ENCODE measurements at places on chromosomes 1 and 21.

DNA sequence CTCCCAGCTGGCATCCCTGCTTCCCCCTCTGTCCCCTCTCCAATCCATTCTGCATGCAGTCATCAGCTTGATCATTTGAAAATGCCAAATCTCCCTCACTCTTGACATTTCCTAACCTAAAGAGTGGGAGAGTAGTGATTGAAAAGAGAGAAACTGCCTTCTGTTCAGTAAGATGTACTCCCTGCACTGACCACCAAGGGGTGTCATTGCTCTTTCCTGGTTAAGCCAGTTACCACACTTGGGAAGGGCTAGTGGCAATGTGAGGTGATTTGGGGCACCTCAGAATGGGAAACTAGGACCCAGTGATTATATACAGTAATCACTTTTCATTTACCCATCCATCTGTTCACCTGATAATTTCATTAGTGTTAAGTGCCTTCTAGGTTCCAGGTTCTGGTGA, 6.9 kb upstream of the TMEM269 start:
- DNase-seq, result peak; percentile 25

DNA sequence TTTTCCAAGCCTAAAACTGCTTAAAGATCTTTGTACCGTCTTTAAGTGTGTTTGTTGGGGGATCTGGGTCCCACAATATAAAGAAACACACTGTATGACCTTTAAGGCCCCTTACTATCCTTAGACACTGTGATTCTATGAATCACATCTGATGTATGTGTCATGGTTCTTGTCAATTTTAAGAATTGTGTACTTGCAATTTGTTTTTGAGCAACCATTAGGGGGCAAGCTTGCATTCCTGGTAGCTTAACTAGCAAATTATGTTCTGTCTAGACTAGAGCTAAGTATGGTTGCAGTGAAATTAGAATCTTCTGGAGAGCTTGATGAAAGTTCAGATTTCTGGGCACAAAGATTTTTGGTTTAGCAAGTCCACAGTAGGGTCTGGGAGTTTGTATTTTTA, 219.5 kb downstream of the TPR start:
- peak; percentile 22 for DNase-seq

GRCh38 chr1:34444516-34444915, 267.8 kb downstream of the C1orf94 start:
- no peak for DNase-seq

DNA sequence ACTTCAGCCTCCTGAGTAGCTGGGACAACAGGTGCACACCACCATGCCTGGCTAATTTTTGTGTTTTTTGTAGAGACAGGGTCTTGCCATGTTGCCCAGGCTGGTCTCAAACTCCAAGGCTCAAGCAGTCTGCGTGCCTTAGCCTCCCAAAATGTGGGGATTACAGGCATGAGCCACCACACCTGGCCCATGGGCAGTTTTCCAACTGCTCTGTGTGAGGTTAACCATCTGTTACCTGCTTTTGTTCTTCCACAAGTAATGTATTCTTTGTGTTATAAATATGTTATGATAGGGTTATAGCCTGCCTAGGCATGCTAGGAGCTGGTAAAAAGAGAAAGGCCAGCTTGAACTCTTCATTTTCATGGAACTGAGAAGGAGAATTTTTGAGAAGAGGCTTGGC, 30.7 kb downstream of the TUFT1 start:
- no peak for DNase-seq

- DNase-seq, result no peak
Measured at GRCh38 chr1:5708346-5709245, 283.6 kb downstream of the NPHP4 start.

- no peak for DNase-seq
Measured at GRCh38 chr1:228396770-228397662, 9.6 kb downstream of the TRIM11 start.

GRCh38 chr1:239128541-239128940, 257.8 kb upstream of the CHRM3 start:
- no peak for DNase-seq

DNA sequence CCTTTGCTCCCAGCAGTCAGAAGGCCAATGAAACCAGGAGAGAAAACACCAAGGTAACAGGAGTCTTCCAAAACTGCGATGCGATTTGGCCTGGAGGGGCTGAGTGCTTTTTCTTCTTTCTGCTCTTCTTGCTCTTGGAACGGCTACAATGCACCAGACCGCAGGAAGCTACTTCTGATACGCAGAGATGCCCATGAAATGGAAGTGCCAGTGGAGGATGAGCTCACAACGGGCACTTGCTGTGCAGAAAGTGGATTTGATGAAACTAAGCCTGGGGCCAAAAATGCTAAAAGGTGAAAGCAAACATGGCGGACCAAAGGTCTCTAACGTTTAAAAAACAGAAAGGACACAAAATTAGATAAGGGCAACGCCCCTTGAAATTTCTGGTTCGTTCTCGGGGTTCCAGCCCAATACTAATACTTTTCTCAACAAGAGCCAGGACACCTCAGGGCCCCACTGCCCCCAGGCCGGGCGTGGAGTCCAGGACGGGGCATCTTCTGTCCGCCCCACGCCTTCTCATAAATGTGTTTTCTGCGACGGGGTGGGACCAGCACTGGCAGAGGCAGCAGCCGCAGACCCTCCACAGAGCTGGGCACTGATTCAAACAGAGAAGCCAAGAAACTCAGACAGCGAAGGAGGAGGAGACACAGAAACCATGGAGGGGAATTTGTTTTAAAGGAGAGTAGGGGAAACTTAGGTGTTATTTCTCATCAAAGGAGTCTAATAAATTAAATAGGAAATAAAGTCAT, 101.3 kb downstream of the CRYAA start:
- no peak for DNase-seq

- no peak for DNase-seq
Measured at GRCh38 chr1:226827458-226827857, 43.0 kb upstream of the PSEN2 start.

DNA sequence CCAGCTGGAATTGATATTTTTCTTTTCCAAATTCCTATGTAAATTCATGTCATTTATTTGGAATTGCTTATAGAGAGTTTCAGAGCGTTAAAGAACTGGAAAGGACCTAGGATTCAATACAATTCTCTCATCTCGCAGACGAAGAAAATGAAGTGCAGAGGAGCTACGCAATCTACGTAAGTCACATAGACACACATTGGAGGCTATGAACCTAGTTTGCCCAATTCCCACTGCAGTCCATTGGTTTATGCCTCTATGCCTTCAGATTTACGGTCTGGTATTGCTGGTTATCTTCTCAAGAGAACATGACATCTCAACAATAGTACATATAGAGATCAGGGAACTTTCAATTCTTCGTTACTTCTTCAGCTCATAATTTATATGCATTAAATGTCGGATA, 971 bp upstream of the RNF2 start:
- no peak for DNase-seq

GRCh38 chr1:223022641-223023473, 120.2 kb downstream of the TLR5 start:
- DNase-seq, result no peak

- DNase-seq, result no peak
Measured at GRCh38 chr1:173005196-173005864, 45.4 kb downstream of the TNFSF18 start.

GRCh38 chr1:209624558-209625549, 27.4 kb downstream of the LAMB3 start:
- no peak for DNase-seq

DNA sequence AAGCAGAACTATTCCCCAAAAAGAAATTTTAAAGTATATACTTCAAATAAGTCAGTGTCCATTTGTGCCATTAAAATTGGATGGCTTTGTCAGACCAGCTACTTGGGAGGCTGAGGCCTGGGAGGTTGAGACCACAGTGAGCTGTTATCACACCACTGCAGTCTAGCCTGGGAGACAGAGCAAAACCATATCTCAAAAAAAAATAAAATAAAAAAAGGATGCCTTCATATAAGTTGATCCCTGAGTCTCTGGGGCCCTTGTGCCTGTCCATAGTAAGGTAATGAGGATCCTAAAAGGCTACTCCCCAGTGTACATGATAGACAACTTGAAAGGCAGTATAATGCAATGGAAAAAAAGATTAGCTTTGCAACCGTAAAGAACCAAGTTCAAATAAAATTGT, 81.2 kb upstream of the BARHL2 start:
- no peak for DNase-seq

- peak; percentile 82 for DNase-seq
Measured at GRCh38 chr1:40818264-40818961, 34.8 kb downstream of the KCNQ4 start.

- DNase-seq, result peak; percentile 30
Measured at GRCh38 chr1:206897175-206897574, at the start of gene IL24. TSS of gene IL24 (plus strand) at chr1:206897443. CDS start at chr1:206897833, 390 bp downstream.

DNA sequence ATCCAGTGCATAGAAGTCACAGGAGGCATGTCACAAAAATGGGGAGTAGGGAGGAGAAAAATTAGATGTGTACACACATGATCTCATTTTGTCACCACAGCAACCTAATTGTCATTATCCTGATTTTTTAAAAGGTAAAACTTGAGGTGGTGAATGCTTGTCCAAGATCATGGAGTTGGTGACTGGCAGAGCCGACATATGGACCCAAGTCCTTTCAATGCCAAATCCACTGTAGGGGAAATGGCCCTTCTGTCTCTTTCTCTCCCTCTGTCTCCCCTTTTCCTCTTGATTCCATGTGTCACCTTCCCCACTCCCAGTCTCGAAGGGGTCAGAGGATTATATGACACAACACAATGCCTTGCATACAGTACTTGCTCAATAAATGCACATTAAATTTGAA, 65.7 kb upstream of the JUN start:
- no peak for DNase-seq

DNA sequence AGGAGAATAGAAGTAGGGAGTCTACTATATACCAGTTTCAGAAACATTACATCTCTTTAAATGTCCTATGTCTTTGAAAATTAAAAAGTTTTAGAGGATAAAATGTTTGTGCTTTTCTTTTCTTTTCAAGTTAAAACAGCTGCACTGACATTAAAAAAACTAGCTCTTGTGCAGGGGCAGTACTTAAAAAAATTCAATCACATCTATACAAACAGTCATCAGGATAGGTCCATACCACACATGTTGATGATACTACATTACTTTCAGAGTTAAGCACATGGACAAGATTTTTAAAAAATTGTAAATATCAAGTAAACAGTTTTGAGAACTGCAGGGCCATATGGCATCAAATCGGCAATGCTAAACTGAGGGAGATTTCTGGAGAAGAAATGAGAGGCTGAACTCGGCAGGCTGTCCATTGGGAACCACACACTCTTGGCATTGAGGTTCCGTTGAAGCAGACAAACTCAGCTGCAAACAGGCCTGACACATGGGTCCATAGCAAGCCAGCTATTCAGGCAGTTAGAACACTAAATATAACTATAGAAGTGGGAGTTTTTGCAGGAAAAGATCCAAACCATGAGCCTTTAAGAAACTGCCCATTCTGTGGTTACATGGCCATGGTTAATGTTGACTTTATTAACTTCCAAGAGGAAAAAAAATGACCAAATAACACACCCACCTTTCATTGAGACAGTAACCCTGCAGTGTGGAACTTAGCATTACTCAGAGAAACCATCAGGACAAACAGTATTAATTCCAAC, 84.5 kb upstream of the BCL10 start:
- DNase-seq, result no peak

GRCh38 chr1:245823408-245824147, 668.8 kb downstream of the KIF26B start:
- no peak for DNase-seq

DNA sequence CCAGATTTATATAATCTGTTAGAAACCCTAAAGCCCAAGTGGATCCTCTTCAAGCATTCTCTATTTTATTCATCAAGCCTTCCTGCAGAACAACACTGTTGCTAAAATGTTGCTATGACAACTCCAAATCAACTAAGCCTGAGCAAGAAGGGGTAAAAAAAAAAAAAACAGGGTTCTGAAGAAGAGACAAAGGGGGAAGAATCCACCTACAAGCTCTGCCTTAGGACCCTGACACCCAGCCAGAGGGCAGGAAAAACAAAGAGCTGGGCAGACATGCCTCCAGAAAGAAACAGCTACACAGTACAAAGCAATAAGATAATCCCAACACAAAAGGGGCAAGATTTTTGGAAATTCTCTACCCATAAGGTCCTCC, 1.3 kb downstream of the USF1 start:
- no peak for DNase-seq

GRCh38 chr1:185987611-185988321, 253.6 kb downstream of the HMCN1 start:
- peak; percentile 32 for DNase-seq

GRCh38 chr1:232045139-232045994, 418.8 kb downstream of the DISC1 start:
- DNase-seq, result no peak

DNA sequence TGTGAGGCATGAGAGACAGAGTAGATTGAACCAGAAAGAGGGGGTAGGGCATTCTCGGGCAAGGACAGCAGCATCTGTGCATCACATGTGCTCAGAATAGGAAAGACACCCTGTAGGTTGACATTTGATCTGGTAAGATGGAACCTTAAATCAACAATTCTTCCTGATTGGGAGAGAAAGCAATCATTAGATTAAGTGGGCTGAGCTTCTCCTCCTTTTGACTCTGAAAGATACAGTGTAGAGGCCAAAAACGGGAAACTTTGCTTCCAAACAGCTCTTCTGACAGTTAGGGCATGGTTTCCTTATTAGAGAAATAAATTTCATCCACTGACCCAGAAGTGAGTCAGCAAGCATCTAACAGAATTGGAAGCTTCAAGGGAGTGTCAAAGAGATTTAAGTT, 9.7 kb downstream of the KIF14 start:
- no peak for DNase-seq

DNA sequence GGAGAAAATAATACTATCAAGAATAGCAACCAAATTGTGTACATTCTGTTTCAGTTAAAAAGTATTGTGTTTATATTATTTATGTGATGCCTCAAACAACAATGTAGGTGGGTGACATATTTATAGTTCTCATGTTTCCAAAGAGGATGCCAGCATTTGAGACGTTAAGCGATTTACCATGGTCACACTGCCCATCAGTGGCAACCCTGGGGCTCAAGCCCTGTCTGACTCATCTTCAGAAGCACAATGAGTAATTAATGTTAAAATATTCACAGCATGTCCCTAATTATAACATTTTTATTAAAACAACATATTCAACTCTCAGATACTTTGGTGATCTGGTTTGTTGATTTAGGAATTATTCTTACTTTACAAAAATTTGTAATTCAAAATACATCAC, 409.4 kb downstream of the BRINP3 start:
- DNase-seq, result no peak

DNA sequence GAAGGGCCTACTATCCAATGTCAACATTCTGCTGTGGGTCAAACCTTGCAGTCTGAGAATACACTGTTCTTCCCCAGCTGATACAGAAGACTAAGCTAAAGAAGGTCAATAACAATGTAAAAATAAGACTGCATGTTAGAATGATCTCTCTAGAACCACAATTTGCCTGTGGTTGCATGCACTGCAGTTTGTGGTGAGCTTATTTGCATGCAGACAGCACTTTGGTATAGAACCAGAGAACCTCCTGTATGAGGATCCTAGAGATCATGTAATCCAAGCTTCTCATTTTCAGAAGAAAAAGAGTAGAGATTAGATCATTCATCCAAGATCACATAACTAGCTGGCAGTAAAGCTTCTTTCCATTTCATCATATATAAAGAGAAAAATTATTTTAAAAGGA, 15.8 kb downstream of the SYNJ1 start:
- DNase-seq, result no peak

GRCh38 chr1:50156241-50157010, 47.7 kb downstream of the ELAVL4 start:
- no peak for DNase-seq
